NCI-H2081 (cell line): ENCODE measurements at places on chromosomes 7 and 10.

GRCh38 chr10:16559236-16559773 lies 37.6 kb upstream of the C1QL3 start:
- DNase-seq, result no peak

DNA sequence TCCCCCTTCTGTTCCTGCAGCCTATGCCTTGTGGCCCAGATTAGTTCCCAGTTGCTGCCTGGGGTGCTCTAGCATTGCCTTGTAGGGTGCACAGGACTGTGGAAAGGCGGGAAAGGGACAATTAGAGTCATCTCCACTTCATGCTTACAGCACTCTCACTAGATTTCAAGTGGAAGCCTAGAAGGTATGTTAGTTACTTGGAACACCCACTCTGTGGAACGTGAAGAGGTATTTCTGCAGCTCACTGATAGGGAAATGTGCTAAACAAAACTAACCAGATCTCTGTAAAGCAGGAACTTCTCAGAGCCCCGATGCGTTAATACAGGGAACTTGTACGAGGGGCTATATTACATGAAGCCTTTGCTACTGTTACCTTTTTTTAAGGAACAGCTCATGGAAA lies 19.4 kb downstream of the STMP1 start:
- no peak for DNase-seq

- no peak for DNase-seq
Observed at GRCh38 chr7:132113536-132114371, 462.5 kb downstream of the PLXNA4 start.

DNA sequence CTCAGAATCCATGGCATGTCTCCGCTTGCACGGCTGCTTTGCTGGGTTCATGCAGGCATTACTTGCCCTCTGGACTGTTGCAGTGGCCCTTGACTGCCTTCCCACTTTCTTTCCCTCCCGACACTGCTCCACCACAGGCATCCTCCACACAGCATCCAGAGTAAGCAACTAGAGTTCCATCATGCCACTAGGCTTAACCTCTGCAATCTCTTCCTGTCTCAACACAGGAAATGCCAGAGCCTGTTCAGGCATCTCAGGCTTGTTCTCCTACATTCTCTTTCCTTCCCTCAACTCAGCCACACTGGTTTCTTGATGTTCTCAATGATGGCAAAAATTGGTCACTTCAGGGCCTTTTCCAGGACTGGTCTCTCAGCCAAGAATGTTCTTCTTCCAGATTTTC lies 284.5 kb upstream of the KLF6 start:
- no peak for DNase-seq
